ENCODE measurements at places on chromosomes 3 and 15.

DNA sequence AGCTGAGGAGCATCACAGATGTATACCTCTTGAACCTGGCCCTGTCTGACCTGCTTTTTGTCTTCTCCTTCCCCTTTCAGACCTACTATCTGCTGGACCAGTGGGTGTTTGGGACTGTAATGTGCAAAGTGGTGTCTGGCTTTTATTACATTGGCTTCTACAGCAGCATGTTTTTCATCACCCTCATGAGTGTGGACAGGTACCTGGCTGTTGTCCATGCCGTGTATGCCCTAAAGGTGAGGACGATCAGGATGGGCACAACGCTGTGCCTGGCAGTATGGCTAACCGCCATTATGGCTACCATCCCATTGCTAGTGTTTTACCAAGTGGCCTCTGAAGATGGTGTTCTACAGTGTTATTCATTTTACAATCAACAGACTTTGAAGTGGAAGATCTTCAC, 3.0 kb downstream of the CCR8 start:
- DNase-seq: no peak

DNA sequence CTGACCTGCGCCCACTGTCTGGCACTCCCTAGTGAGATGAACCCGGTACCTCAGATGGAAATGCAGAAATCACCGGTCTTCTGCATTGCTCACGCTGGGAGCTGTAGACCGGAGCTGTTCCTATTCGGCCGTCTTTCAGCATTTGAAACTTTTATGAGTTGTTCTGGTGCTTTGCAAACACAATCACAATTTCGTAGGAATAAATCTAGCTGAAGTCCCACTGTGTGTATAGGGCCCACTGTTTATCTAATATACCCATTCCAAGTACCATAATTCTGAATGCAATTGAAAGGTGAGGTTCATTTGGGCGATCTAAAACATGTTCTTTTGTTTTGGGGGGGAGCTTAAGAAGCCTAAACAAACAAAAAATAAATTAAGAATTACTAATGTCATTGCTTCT, 572.1 kb downstream of the FGF12 start:
- DNase-seq: no peak

DNA sequence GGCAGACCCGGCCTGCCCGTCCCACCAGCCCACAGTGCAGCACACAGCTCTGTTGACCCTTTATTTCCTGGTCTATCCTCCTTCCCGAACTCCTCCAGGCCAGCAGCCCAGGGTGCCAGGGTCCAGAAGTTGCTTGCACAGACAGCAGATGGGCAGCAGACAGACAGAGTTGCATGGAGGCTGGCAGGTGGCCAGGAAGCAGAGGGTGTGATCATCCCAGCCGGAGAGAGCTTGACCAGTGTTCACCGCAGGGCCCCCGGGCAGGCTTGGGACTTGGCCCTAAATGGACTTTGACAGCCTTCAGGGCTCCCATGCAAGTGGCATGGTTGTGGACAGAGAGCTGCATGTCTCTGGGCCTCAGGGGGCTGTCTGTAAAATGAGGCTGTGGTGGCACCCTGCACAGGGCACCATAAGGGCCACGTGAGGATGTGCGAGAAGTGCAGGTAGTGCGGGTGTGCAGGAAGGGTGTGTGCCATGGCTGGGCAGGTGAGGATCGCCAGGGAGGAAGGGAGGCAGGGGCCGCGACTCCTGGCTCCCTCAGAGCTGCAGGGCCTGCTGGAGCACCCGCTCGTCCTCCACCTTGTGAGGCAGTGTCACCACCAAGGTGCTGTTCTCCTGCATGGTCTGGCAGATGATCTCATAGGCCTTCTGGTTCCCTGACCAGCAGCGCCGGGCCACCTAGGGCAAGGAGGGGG, 6.3 kb upstream of the ZXDC start:
- no peak for DNase-seq

- DNase-seq: peak; percentile 1
Observed at GRCh38 chr3:47162697-47163168, 1.2 kb downstream of the SETD2 start.

GRCh38 chr3:152360302-152360701, 91.6 kb downstream of the MBNL1 start:
- no peak for DNase-seq

DNA sequence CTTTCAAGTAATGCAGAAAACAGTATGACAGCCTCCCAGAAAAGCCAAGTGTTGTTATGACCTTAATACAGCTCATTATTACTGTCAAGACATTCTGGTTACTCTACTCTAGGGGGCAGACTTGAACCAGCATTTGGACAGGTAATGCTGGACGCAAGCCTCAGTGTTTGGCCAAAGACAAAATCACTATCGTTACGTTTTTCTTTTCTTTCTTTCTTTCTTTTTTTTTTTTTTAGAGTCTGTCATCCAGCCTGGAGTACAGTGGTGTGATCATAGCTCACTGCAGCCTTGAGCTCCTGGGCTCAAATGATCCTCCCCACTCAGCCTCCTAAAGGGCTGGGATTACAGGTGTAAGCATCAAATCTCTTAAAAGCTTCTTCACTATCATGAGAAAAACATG, 29.4 kb upstream of the TMEM45A start:
- DNase-seq: peak; percentile 38

GRCh38 chr3:127614928-127615589, 13.9 kb upstream of the PODXL2 start:
- no peak for DNase-seq

DNA sequence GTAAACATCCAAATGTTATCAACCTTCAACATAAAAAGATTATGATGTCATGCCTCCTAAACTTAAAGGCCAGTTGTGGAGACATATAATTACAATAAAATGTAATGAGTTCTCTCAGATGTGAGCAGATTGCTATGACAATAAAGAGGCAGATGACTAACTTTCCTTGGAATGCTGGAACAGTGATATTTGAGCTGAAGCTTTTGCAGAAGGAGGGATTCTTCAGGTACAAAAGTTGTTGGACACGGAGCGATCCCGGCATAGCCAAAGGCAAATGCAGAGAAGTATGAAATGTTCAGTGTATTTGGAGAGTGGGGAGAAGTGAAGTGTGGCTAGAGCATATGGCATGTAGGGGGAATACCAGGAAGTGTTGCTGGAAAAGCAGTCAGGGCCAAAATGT, 520.1 kb downstream of the FGF12 start:
- DNase-seq: no peak

DNA sequence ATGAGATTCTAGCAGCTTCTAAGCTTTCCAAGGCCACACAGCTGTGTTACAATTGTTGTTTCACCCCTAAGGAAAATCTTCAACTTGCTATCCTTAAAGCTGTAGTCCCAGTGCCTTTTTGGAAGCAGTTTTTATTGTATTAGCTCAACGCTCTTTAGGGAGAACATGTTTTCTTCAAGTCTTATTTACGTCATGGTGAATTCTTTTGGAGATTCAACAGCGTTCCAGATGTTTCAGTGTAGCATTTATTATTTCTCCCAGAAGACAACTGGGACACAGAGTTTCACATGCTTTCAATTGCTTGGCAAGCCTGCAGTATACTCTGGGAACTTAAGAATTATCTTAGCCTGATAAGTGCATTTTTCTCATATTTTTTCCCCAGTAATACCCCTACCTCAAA, 888.3 kb downstream of the PLOD2 start:
- DNase-seq: no peak

DNA sequence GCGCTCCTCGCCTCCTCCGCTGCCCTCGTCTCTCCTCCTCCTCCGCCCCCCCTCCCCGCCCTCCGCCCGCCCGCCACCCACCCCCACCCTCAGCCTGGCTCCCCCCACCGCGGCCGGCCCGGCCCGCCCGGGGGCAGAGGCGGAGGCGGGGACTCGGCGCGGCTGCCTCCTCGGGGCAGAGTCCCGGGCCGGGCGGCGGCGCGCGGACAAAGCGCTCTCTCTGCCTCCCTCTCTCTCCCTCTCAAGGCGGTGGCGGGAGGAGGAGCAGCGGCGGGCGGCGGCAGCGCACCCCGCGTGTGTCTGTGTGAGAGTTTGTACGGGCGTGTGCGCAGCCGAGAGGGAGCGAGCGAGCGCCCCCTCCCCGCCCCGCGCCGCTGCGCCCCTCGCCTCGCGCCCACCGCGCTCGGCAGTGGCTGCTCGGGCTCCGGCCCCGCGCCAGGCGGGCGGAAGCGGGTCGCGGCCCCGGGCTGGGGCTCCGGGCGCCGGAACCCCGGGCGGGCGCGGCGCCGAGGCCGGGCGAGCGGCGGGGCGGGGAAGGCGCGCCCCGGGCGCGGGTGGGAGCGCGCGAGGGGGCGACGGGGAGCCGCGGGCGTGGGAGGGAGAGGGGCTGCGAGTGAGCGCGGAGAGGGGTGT, at the start of gene IGF2BP2:
Gene IGF2BP2 (minus strand): TSS at position 37 of the 633 bp plus-strand sequence. CDS start 82 bp downstream, outside the sequence.
- no peak for DNase-seq

- DNase-seq: no peak
Observed at GRCh38 chr3:83216919-83217594, 1455.6 kb upstream of the GBE1 start.
